Stimulated activated CD8-positive, alpha-beta memory T cell treated with anti-CD3 and anti-CD28 coated beads, Interleukin-7, amount 100 ng/mL, for 1 hour (primary cell): ENCODE measurements at places on chromosomes 3 and 15.

DNA sequence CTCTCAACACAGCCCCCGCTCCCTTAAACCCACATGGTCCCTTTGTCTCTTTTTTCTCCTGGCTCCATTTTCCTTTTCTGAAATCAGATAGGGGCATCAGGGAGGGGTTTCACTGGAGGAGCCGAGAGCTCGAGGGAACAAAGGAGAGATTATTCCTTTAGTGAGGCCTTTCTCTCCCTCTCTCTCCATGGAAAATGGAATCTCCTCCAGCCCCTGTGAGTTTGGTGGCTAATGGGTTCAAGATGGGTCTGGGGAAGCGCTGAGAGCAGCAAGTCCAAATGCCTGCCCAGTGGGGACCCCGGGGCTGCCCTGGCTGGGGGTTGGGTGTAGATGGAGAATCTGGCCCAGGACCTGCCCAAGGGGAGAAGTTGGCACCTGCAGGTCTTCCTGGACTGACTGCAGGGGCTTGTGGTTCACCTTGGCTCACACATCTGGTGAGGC, 56.8 kb downstream of the ITGA11 start:
- DNase-seq = no peak

- no peak for DNase-seq
Measured at GRCh38 chr15:74315626-74316025, 51.8 kb downstream of the CYP11A1 start.

- no peak for DNase-seq
Measured at GRCh38 chr3:153290268-153291015, 128.4 kb downstream of the RAP2B start.

GRCh38 chr3:70312336-70312735, at the start of gene MDFIC2:
TSS of gene MDFIC2 (minus strand) at chr3:70312638. CDS start at chr3:70311973, 665 bp downstream.
- no peak for DNase-seq

DNA sequence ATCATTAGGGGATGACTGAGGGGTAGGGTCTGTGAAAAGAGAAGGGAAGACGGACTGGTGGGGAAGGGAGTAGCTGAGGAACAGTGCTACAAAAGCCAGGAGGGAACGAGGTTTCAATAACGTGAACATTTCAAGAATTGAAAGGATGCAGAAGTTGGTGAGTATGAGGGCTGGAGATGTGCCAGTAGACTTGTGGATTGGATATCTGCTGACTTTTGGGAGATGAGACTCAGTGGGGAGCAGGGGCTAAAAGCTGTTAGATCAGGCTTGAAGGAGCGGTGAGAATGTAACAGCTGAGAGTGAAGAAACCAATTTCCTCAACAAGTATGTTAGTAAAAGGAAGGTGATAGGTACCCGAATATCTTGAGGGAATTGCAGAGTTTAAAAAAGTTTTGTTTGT, 65.2 kb downstream of the GTPBP8 start:
- no peak for DNase-seq

DNA sequence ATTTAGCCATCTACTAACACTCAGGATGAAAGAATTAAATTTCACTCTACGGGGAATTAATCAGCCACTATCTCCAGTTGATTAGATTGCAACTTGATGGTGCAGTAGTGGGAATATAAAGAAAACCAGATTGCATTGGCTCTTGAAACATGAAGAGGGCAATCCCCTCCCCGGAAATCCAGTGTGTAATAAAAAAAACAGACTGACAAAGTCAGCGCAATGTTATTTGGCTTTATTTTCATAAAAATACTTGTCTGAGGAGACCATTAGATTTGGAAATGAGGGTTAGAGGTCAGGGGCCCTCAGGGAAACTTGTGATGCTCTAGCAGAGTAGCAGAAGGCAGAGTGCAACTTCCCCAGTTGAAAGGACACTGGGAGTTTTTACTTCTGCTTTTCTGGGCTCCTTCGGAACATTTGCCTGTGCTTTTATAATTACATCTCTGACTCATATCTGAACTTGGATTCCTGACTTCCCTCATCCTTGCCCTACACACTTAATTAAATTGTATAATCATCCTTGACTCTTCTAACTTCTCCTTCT, 326.8 kb downstream of the TUSC7 start:
- no peak for DNase-seq

- DNase-seq = no peak
Measured at GRCh38 chr15:73367624-73368300, 996 bp downstream of the HCN4 start.

- DNase-seq = no peak
Measured at GRCh38 chr3:159348431-159348830, 546.6 kb downstream of the MFSD1 start.

DNA sequence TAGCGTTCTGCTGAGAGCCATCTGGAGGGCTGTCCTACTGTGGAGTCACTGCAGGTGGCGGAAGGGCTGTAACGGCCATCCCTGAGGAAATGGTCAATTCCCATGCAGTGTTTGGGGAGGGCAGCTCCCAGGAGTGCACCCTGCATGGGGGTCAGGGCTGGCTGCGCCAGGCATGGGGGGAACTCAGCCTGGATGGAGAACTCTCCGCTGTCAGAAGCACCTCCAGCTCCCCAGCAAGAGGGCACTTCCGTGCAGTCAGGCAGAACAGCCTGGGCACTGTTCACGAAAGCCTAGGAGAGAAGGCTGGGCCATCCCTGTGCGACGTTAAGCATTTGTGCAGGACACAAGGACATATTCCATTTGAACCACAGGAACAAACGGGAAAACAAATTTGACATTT, 105.2 kb downstream of the LRIG1 start:
- no peak for DNase-seq
